ENCODE measurements at places on chromosomes 12 and 14.

DNA sequence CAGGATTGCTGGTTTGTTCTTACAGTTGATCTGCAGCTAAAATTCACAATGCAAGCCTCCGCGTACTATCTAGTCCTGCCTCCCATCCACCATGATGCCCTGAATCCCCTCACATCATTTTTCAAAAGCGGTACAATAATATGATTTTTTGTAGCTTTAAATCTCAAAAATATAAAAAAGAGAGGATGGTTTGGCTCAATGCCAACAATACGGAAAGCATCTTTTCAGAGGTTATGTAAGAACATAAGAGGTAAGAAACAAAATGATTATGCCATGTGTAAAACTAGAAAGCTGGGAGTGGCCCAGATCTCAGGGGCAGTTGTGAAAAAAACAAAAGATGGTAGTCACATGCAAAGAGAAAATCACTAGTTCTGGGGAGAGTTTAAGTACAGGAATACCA lies 24.0 kb upstream of the ZDHHC17 start:
- no peak for DNase-seq

- DNase-seq: no peak
Measured at GRCh38 chr12:34354239-34355200, 332.2 kb downstream of the ALG10 start.

DNA sequence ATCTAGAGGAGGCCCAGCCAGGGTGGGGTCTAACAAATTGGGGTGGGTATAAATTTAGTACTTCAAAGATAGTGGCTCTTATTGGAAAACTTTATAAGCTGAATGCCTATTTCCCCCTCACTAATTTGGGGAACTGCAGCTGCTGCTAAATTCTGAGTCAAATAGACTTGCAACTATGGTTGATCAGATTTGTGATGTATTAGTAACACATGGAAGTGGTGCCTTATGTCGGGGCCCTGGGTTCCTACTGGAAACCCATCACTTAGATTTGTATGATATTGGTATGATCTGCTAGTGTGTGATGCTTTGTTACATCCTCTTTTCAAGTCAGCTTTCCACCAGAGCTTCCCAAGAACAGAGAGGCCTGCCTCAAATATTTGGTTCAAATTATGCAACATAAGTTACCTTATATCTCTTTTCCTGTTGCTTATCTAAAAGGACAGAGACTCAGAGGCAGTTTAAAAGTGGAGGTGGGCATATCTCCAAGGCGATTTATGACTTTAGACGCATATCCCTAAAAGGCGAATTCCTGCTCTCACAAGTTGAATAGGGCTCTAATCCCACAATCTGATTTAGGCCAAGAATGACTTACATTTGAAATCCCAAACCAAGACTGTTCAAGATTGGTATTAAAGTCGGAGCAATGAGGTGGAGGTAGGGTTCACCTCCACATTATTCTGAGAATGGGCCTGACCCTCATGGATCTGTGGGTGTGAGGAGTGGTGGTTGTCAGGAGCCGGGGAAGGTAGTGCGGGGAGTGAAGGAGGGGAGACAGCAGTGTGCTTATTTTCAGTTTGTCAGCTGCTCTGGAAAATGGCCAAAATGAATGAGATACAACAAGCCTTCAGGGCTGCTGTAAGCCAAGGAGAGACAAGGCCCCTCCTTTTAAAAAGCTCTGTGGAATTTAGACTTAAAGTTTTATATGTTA lies 425.8 kb downstream of the RAD51B start:
- no peak for DNase-seq

- DNase-seq: no peak
Measured at GRCh38 chr12:89391726-89392336, 39.5 kb upstream of the DUSP6 start.

- no peak for DNase-seq
Measured at GRCh38 chr12:13093848-13094220, 9.6 kb downstream of the GSG1 start.

- DNase-seq: no peak
Measured at GRCh38 chr12:115473257-115473956, 789.4 kb upstream of the TBX3 start.

GRCh38 chr12:27333403-27334009 lies 870 bp downstream of the BMAL2 start:
- peak; percentile 12 for DNase-seq

DNA sequence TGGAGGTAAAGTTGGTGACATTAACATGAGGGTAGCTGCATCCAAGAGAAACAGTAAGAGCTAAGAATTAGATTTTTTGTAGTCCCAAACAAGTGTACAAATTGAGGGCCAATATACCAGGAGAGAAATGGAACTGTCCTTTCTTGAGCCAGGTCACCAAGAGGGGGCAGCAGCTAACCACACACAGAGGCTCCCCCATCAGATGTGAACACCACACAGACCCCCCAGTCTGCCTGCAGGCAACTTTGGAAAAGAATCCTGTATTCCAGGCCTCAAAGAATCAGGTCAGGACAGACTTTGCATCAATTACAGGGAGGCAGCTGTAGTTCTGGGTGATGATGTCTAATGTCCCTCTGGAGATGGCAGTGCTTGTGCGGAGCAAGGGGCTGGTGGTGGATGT lies 77.9 kb downstream of the SPTB start:
- no peak for DNase-seq

- DNase-seq: no peak
Measured at GRCh38 chr12:12153596-12153995, 82.9 kb downstream of the BCL2L14 start.

- DNase-seq: no peak
Measured at GRCh38 chr14:26765768-26766520, 168.1 kb upstream of the NOVA1 start.

- DNase-seq: no peak
Measured at GRCh38 chr14:68507544-68508081, 285.3 kb downstream of the ZFP36L1 start.
